Stimulated activated CD8-positive, alpha-beta memory T cell treated with anti-CD3 and anti-CD28 coated beads, Interleukin-7, amount 100 ng/mL, for 1 hour (primary cell): ENCODE measurements at places on chromosomes 3 and 15.

- no peak for DNase-seq
These were observed 20.1 kb upstream of the ZCWPW2 start for GRCh38 chr3:28328188-28329151.

DNA sequence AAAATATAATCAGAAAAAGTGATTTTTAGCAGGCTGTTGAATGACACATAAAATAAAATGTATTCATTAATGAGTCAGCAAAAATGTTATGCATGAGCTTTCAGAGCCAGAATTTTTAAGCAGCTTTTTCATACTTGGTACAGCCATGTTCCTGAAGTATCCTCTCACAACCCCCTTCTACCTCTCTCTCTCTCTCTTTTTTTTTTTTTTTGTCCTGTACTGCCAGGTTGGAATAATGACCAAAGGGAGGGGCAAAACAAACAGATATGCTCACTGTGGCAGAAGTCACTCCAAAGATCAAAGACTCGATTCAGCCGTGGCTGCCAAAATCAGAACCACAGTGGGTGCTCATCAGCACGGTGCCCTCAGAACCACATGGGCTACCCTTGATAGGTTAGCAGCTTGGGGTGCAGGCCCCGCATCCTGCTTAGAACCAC is 383.0 kb downstream of the ZBTB20 start:
- DNase-seq = no peak

GRCh38 chr3:41357271-41357670 is 158.0 kb downstream of the CTNNB1 start:
- DNase-seq = no peak

DNA sequence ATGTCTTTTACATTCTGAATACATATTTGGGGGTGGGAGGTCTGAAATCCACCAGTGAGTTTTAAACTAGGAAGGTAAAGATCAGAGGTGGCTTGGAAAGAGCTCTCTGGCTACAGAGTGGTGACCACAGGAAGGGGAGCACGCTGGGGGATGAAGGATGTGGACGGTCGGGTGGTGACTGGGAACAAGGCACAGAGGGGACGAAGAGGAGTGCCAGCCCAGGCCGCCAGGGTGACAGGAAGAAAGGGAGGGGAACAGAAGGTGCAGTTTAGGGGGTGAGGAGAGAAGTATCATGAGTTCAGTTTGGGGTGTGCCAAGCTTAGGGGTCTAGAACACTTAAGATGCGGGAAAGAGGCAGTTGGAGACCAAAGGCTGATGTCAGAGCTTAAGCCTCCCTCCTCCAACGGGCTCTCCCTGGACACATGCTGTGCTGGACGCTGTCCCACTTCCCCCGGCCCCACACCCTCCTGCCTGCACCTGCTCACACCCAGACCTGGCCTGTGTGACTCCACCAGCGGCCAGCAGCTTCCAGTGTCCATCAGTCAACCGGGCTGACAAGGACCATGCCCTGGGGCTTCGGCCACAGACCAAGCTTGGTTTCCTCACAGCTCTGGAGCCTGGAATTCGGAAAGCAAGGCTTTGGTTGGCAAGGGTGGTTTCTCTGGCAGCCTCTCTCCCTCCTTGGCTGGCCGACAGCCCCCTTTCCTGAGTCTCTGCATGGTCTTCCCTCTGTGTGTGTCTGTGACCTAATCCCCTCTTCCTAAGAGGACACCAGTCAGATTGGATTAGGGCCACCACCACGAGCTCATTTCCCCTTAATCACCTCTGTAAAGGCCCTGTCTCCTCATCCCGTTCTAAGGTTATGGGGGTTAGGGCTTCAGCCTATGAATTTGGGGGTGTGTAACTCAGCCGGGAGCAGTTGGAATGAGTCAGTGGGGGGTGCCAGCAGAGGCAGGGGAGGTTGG is 120.4 kb upstream of the IQSEC1 start:
- no peak for DNase-seq

- DNase-seq = no peak
These were observed 404.1 kb downstream of the ZIC1 start for GRCh38 chr3:147813256-147813655.

- no peak for DNase-seq
These were observed 116.0 kb upstream of the LRRN1 start for GRCh38 chr3:3683261-3683660.

GRCh38 chr15:45391746-45392583 is 13.6 kb upstream of the GATM start:
- DNase-seq = no peak

DNA sequence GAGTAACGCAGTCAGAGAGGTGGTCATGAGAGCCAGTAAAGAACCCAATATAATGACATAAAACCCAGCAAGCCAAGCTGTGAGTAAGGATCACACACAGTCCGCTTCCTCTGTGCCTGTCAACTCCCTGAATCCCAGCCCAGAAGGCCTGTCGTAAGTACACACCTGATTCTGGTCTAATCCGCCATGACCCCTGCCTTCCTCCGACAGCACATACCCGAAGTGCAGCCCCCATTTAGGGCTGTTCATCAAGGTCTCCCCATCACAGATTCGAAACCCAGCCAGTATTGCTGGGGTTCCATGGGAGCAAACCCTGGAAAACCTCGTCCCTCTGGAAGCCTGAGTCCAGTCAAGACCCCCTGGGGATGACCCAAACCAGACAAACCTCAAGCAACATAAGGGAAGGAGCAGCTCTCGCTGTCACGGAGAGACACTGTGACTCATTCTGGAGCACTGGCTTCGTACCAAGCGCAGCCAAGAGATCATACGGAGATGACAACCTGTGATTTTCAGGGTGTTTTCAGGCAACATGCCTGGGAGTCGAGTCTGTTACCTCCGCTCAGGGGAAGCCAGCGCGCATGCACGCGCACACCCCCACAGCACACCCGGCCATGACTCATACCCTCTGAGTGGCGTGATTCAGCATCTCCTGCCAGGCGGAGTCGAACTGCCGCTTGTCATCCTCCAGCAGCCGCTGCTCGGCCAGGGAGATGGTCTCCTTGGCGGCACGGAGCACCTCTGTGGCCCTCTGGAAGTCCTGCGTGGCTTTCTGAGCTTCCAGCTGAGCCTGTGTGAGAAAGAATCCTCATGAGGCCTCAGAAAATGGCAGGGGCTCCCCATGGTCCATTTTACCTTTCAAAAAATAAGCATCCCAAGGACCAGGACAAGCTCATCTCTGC is 63.0 kb downstream of the SH3BP5 start:
- peak; percentile 75 for DNase-seq

GRCh38 chr3:141261472-141262307 is 30.1 kb downstream of the PXYLP1 start:
- no peak for DNase-seq

DNA sequence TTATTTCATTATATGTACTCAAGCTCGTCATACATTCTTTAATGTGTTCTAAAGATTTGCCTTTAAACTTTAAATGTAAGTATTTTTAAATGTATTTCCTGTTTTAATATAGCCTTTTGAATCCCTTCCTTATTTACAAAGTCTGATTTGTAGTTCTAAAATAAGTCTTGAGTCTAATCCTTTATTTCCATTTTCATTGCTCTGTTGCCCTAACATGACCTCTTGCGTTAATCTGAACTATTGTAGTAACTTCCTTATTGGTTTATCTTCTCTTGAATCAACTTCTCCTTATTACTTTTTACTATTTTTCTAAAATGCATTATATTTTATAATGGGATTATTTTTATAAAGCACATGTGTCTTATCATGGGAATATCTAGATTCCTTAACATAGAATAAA is 24.0 kb downstream of the KNL1 start:
- DNase-seq = no peak

DNA sequence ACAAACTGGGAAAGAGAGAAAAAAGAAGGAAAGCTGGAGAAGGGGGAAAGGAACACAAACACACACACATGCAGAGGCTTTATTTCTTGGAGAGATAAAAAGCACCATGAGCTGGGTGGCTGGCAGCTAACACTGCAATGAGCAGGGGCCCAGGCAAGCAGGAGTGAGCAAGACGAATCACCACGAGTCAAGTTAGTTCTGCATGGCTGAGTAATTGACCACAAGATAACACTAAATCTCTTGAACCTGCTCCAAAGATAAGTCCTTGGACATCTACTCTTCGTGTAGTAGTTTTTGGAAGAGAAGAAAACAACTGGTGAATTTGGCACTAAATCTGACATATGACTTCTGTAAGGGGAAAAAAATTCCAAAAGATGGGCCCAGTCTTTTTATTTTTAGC is 100.9 kb downstream of the MYO5A start:
- no peak for DNase-seq

DNA sequence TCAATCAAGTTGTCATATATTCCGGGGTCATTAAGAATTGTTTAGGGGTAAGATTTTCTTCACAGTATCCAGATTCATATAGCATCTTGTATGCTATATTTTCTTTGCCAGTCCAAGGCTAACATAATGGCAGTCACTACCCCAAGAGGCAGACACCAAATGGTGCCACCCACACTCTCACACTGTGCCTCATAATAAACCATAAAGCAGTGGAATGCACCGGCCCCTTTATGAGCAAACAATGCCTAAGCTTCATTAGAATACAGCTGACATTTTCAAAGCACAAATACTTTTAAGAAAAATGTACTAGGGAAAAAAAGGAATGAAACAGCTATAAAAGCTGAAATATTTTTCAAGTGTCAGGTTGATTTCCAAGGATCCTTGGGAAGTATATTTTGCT is 121.6 kb downstream of the TFDP2 start:
- no peak for DNase-seq

DNA sequence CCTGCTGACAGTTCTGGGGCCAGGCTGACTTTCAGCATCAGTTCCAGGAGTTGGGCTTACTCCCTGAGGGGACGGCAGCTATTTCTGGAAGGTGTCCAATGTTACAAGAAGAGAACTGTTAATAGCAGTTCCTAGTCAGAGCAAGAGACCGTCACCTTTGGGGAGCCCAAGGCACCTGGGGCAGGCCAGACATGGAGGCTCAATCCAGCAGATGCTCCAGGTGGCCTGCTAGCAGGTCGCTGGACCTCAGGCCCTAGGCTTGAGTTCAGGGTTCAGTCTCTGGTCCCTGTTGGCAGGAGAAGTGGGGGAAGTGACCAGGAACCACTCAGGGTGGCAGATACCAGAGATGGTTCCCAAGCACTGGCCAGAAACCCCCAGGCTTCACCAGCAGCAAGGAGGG is 25.9 kb downstream of the C3orf20 start:
- DNase-seq = no peak

- no peak for DNase-seq
These were observed 55.8 kb downstream of the POLR2M start for GRCh38 chr15:57762302-57762701.

GRCh38 chr3:194084284-194084683 is 51.7 kb upstream of the HES1 start:
- no peak for DNase-seq

DNA sequence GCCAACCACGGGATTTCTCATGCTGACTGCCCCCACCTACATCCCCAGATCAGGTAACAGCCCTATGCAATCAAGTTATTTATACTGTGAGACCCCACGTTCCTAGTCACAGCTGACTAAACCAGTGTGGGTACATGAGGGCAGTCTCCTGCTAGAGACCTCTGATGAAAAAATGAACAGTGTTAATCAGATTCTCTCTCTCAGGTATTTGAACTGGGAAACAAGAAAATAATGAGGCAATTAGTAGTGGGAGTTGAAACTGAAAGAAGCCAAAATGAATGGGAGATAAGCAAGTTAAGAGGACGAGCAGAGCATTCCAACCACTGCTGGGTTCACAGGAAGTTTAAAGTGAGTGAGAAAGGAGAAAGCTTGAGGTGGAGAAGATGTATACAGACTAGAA is 98.5 kb upstream of the MYO5C start:
- DNase-seq = no peak

GRCh38 chr3:48503401-48504050 is 448 bp downstream of the SHISA5 start:
- DNase-seq = no peak

DNA sequence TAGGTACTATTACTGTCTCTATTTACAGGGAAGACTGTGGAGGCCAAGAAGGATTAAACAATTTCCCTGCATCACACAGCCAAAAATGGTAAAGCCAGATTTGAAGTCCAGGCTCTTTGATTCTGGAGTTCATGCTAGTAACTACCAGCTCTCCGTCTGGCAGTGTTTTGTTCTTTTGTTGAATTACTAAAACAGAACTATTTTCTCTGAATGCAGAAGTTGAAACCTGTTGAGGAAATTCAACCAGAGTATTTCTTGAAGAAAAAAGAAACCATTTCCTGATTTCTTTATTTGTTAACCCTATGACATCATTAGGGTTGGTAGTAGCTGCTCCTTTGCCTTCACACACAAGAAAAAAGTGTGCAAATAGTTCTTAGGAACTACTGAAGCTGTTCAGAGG is 34.3 kb downstream of the CRTC3 start:
- DNase-seq = no peak

- no peak for DNase-seq
These were observed 75.1 kb upstream of the VGLL4 start for GRCh38 chr3:11718637-11719405.

- no peak for DNase-seq
These were observed 15.9 kb downstream of the LMCD1 start for GRCh38 chr3:8517487-8517886.

DNA sequence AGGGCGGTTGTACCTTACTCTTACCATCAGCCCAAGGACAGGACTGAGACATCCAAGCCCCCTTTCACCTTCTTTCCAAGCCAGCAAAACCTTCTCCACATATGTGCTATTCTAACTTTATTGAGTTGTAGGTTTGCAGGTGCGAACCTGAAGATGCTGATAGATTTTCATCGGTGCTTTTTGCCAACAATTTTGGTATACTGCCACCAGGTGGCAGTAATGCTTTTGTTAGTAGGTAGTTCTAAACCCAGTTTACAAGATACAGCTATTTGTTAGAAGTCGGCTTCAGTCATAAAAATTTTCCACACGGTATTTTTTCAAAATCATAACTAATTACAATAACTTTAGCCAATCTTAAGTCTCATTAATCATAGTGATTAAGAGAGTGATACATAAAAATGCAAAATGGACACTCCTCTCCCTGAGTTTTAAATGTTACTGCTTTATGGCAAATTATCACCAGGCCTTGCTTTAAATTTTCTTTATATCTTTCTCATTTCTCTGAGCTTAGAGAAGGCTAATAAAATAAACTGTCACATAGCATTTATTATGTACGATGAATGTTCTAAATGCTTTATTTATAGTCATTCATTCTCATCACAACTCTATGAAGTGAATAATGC is 636 bp downstream of the TBC1D21 start:
- DNase-seq = no peak

GRCh38 chr3:95721938-95722337 is 1092.5 kb upstream of the EPHA6 start:
- no peak for DNase-seq

GRCh38 chr3:23815879-23816278 is 10.1 kb downstream of the UBE2E1 start:
- no peak for DNase-seq

- no peak for DNase-seq
These were observed 22.5 kb downstream of the ANXA2 start for GRCh38 chr15:60375306-60375705.

- DNase-seq = no peak
These were observed 155.8 kb upstream of the FRMD4B start for GRCh38 chr3:69541711-69542088.

- DNase-seq = no peak
These were observed 75.7 kb downstream of the SPSB4 start for GRCh38 chr3:141126661-141127343.

GRCh38 chr15:38197553-38197952 is 55.1 kb upstream of the SPRED1 start:
- no peak for DNase-seq

- no peak for DNase-seq
These were observed 50.3 kb downstream of the EXD1 start for GRCh38 chr15:41180206-41180789.
